ENCODE measurements at places on chromosomes 7 and 10. TPM values are rescaled to one million over a fixed set of nuclear protein-coding genes. Genes with fewer than 3 reads are reported as not detected.

GRCh38 chr10:71659111-71659634 lies 60.4 kb downstream of the C10orf105 start:
- no peak for DNase-seq

GRCh38 chr10:132659206-132660091 lies 121.9 kb downstream of the INPP5A start:
- DNase-seq, result peak; percentile 53

GRCh38 chr10:78533776-78534175 lies 500.1 kb downstream of the RPS24 start:
- DNase-seq, result peak; percentile 19

KMT2C gene
- total RNA-seq, result 140 TPM

- DNase-seq, result no peak
Measured at GRCh38 chr7:106957766-106958165, 86.7 kb upstream of the PRKAR2B start.

GRCh38 chr7:45028920-45029344 lies 28.9 kb downstream of the CCM2 start:
- no peak for DNase-seq

EGR2 gene
- 53.1 TPM for total RNA-seq

STX1A gene
- 7.5 TPM for total RNA-seq

DNA sequence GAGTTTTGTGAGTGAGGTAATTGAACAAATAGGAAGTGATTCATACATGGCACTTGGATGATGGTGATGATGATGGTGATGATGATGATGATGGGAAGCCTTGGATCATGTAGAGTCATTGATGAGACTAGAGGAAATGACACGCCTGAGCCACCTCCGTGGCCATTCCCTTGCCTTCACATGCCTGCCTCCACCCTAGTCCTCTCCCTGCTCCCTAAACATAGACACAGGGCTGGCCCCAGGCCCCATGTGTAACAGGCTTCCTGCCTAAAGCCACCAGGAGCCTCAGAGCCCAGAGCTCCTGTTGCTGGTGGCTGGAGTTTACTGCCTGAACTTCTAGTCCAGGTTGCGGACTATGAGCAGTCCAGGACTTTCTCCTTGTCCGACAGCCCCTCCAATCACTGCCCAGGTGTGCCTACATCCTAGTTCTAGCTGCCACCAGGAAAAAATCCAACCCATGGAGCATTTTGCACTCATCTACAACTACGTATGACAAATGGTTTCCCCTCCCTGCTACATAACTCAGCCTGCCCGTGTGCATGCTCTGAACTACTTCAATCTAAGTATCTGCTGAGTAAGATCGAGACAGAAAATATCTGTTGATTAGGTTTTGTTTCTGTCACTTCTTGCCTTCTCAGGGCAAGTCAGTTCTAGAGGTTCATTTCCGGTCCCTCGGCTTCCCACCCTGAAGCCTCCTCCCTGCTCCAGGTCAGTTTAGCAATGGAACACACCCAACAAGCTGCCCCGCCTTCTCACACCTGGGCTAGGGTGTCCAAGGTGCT lies 35.5 kb upstream of the KDM7A start:
- peak; percentile 34 for DNase-seq

GRCh38 chr7:156014808-156015207 lies 202.5 kb upstream of the SHH start:
- no peak for DNase-seq

GRCh38 chr7:28811701-28812430 lies 146.3 kb downstream of the TRIL start:
- no peak for DNase-seq

- DNase-seq, result no peak
Measured at GRCh38 chr7:157603716-157604115, 266.9 kb downstream of the DNAJB6 start.

LRWD1 gene
- total RNA-seq, result 11.1 TPM

DNA sequence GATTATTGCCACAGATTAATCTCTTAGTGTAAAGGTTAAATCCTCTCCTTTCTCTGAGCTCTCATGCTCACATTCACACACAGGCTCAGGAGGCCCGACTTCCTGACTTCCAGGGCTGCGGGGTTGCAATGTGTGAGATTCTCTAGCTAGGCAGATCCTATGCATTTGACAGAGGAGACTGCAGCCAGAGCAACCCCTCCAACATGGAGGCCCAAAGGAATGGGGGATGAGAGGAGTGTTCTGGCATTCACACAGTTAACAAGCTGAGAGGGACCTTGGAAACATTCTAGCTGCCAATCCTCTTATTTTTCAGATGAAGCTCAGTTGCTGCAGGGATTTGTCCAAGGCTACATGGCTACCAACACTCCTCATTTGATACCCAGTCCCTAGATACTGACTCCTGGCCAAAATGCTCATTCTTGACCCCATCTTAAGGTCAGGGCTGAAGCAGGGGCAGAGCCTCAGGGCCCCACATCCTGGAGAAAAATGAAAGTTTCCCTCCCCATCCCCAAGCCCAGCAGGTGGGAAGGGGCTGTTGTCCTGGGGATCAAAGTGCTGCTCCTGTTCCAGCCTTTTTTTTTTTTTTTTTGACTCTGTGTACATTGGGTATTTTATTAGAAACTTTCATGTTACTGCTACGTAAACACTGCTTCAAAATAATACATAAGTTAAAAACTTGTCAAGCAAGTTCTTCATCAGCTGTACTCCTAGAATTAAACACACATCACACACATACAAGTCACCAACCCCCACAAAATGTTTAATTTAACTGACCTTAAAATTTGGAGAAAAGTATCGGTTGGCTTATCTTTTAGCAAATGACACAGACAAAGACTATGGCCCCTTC lies 325.6 kb downstream of the PLXNA4 start:
- DNase-seq, result no peak

Measured in sciatic nerve (tissue), 2 donors.